ENCODE measurements at places on chromosomes 5 and 9.

- peak; percentile 70 for DNase-seq
These were observed 214.4 kb upstream of the S1PR3 start for GRCh38 chr9:88776717-88777497.

DNA sequence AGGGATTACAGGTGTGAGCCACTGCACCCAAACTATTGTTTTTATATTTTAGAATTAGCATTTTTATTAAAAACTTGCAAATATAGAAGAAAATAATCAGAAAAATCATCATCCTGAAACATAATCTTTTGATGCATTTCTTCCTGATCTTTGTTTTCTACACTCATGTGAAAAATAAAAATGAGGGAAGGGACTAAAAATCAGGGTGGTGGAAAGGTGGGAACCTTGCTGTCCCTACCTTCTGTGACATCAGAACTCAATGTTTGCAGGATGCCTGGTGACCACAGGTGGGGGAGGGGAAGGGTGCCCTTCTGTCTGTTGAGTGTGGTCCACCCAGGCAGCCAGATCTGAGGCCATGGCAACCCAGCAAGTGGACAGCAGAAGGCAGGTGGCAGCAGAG lies at the start of gene SMIM23:
Gene SMIM23 (plus strand): TSS at position 301 of the 400 bp plus-strand sequence. CDS start 55 bp downstream, at position 356.
- no peak for DNase-seq

DNA sequence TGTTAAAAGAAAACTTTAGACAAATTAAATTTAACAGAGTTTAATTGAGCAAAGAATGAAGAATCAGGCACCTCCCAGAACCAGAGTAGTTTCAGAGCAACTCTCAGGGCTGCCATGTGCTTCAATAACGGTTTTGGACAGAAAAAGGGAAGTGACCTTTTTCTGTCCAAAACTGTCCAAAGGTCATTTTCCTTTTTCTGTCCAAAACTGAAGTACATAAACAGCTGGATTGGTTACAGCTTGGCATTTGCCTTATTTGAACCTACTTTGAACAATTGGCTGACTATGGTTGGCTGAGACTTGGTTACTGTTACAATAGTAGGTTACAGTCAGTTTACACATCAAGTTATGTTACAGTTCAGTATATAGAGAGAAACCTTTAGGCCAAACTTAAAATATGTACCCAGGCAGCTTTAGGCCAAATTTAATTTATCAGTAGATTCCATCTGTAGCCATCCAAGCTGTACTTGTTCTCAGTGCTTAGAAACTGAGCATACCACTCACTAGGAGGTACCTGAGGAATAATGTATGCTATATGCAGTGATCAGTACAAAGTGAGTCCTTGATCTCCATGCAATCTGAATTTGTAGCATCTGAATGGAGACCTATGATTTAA lies 44.0 kb downstream of the C9orf85 start:
- peak; percentile 8 for DNase-seq

DNA sequence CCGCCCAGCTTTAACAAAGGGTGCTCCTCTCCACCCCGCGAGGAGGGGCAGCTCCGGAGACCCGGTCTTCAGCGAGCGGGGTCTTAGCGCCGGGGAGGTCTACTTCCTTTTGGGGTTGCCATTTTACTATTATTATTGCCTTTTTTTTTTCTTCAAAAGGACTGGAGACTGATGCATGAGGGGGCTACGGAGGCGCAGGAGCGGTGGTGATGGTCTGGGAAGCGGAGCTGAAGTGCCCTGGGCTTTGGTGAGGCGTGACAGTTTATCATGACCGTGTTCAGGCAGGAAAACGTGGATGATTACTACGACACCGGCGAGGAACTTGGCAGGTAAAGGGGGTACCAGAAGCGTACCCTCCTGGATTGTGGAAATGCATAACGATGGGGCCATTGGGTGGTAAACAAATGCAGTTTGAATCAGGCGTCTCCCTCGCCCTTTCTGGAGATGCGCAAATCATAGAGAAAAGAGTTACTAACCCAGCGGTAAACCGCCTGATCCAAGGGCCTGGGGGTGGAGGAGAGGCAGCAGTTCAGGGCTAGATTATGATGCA lies 1.2 kb downstream of the DAPK1 start:
- no peak for DNase-seq

GRCh38 chr9:38720083-38720745 lies at the start of gene FAM240B:
Gene FAM240B (minus strand): TSS chr9:38720133. CDS start chr9:38703999, 16,134 bp downstream.
- DNase-seq: no peak

DNA sequence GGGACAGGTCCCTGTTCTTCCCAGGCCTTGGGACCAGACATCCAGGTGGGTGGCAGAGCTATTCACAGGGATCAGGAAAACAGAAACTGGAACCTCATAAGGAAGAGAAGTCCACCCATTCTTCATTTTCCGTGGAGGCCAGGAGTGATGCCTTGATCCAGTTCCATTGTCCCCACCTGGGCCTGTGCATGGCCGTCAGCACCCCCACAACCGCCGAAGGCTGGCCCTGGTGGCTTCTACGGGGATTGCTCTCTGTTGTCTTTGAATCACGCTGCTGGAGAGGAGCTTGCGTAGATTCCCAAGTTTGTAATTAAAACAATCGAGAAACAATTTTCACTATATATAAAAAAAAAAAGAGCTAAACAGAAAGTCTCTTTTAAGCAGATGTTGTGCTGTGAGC lies 134.4 kb downstream of the MVB12B start:
- DNase-seq: no peak

GRCh38 chr9:33230756-33231622 lies 9.0 kb upstream of the SPINK4 start:
- no peak for DNase-seq

- no peak for DNase-seq
These were observed 152.4 kb downstream of the MPDZ start for GRCh38 chr9:13127131-13127530.

- DNase-seq: peak; percentile 51
These were observed 21.7 kb downstream of the SLC6A18 start for GRCh38 chr5:1246711-1247431.

- no peak for DNase-seq
These were observed 70.0 kb downstream of the MTREX start for GRCh38 chr5:55377810-55378209.

DNA sequence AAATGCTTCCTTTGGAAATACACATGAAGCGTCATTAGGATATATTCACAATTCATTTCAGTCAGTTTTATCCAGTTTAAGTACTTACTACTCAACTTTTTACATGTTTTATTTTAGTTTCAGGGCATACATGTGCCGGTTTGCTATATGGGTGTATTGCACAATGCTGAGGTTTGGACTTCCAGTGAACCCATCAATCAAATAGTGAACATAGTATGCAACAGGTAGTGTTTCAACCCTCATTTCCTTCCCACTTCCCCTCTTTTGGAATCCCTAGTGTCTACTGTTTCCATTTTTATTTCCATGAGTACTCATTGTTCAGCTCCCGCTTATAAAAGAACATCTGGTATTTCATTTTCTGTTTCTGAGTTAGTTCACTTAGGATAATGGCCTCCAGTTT lies 74.7 kb downstream of the TMEM161B start:
- peak; percentile 39 for DNase-seq

GRCh38 chr5:143001764-143002351 lies 231.7 kb downstream of the ARHGAP26 start:
- peak; percentile 82 for DNase-seq

- DNase-seq: no peak
These were observed 42.9 kb downstream of the WNK2 start for GRCh38 chr9:93226819-93227218.

GRCh38 chr5:140603734-140604133 lies 29.2 kb downstream of the CD14 start:
- no peak for DNase-seq

GRCh38 chr5:53825926-53826325 lies 265.5 kb downstream of the NDUFS4 start:
- DNase-seq: no peak

- DNase-seq: no peak
These were observed 475.0 kb upstream of the ZNF462 start for GRCh38 chr9:106387965-106388364.

GRCh38 chr5:89275066-89275855 lies 392.3 kb upstream of the MEF2C start:
- no peak for DNase-seq

DNA sequence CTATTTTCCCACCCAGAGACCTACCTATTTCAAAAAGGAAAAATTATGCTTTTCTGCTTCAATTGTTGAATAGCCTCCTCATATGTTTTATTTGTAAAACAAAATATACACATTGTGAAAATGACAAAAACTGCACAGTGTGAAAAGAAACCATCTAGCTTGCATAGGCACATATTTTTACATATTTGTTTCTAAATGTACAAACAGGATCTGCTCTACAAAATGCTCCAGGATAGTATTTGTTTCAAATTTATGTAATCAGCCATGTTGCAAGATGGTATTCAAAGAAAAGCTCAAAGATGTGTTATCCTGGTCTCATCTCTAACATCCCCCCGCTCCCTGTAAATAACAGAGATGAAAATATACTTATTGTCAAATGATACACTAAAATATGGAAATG lies 366.1 kb upstream of the MPDZ start:
- no peak for DNase-seq

GRCh38 chr5:3836528-3836927 lies 240.9 kb downstream of the IRX1 start:
- DNase-seq: no peak

- no peak for DNase-seq
These were observed 434.5 kb upstream of the TUSC1 start for GRCh38 chr9:26112724-26113123.

DNA sequence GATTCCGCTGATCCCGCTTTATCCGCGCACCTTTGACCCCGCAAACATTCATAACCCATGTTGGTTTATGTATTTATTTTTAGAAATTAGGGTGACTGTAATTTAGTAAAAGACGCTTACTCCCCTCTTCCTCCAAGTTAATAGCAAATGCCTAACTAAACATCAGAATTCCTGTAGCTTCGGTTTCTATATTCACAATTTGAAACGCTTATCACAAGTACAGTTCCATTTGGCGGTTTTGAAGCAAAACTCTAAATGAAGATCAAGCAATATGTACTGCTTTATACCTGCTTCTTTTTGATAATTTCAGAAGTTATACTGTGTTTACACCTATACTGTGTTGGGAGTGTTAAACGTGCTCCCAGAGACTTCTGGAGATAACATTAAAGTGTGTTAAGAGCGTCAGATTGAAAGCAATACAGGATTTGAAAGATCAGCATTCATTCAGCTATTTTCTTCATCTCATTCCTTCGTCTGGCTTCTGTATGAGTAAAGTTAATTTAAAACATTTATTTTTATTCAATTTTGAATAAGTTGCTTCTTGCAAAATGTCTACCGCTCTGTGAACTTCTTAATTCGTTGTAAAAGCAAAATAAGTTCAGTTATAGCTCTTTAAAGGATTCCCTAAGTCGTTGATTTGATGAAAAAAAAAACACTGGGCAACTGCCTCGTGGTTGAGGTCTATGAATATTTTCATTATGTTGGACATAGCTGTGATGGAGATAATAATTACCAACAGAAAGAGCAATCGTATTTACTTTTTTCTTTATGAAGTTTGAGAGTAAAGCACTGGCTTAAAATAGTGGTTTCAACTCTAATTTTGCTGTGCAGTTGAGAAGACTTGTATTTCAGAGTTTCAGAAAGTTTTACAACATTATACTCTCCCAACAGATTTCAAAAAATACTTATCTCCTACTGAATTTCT lies 2.5 kb downstream of the PRDM6 start:
- no peak for DNase-seq

DNA sequence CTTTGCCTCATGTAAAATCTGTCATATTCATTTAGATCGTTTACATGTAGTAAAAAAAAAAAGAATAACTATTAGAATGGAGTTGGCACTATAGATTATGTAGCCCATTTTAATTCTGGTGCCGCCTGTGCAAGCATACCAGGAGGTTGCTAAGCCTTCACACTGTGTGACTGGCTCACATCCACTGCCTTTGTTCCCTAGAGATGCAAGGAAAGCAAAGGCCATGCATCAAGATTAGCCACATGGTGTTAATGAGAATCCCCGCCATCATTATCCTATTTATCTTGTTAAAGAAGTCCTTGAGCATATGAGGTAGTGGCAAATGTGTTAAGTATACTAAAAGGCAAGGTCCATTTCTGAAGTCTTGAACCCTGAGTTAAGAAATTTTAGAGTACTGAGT lies 279.6 kb downstream of the RFX3 start:
- no peak for DNase-seq

DNA sequence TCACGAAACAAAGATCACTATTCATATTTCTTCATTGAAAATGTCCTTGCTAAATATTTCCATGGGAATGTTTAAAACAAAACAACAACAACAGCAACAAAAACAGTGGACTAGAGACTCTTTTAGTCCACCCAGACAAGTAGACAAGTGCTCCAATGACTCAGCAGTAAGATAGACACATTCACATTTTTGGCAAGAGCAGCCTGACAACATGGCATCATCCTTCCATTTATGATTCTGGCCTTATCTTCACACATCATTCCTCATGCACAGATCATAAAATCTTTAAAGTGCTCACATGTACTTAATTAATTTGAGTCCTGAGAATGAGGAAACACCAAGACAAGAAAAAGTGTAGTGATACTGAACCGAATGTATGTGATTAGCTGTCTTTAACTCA lies 132.6 kb upstream of the PDE4D start:
- DNase-seq: peak; percentile 7

GRCh38 chr5:162227075-162227474 lies 159.5 kb downstream of the GABRG2 start:
- peak; percentile 19 for DNase-seq

GRCh38 chr9:34124926-34125325 lies 1.6 kb downstream of the DCAF12 start:
- peak; percentile 63 for DNase-seq

DNA sequence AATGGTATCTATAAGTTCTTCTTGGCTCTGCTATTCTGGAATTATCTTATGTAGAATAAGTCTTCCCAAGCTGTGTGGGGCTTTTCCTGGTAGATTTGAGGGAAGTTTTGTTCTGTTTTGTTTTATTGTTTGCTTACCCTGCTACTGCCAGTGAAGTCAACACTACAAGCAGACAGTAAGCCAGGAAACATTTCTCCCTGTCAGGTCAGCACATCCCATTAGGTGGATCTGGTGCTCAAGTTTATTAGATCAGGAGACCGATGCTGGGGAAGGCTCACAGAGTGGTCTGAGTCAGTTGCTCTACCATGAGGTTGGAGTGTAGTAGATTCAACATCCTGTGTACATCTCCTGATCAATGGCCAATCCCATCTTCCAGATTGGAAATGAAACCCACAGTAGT lies 79.1 kb downstream of the ADRB2 start:
- no peak for DNase-seq

GRCh38 chr5:77294185-77294584 lies 83.7 kb downstream of the PDE8B start:
- no peak for DNase-seq

- DNase-seq: no peak
These were observed 43.6 kb upstream of the SLC30A5 start for GRCh38 chr5:69050214-69050613.

DNA sequence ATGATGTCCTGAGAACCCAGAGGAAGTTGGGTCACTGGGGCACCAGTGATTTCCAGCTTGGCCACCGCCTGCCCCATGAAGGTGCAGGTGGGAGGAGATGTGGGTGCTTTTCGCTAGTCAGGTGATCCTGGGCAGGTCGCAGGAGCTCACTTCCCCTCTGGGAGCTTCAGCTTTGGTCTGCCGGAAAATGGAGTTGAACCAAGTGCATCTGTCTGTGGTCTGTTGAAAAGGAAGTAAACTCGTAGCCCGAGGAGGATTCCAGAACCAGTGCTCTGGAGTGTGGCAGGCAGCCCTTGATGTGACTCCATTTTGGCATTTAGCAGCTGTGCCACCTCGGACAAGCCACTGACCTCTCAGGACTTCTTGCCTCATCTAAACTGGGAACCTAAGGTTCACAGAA lies 81.8 kb upstream of the HRH2 start:
- no peak for DNase-seq

GRCh38 chr5:53779541-53779981 lies 219.1 kb downstream of the NDUFS4 start:
- no peak for DNase-seq

GRCh38 chr5:113249206-113249605 lies 185.6 kb downstream of the TSSK1B start:
- DNase-seq: no peak
